Fibroblast of the aortic adventitia (primary cell): ENCODE measurements at places on chromosomes 3 and 15.

DNA sequence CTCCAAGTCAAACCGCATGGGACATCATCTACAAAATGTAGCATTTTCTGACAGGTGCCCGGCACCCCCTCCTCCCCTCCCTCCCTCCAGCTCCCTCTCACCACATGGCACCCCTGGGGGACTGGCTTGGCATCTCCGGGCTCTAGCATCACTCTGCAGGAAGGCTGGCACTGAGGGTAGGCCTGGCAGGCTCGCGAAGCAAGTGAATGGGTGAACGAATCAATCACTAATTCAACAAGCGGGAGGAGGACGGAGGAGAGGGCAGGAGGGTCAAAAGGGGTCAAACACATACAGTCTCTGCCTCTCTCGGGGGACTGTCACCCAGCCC, 155.7 kb downstream of the NUP210 start:
- DNase-seq = no peak

GRCh38 chr15:48205981-48206380, at the start of gene SLC12A1:
Gene SLC12A1, plus strand, starts transcription at chr15:48206302. Its CDS starts 1,418 bp downstream, at chr15:48207720.
- DNase-seq = no peak

GRCh38 chr3:83034806-83035703, 1273.6 kb upstream of the GBE1 start:
- no peak for DNase-seq

- peak; percentile 61 for DNase-seq
These were observed 3.0 kb downstream of the MFGE8 start for GRCh38 chr15:88909956-88910831.

DNA sequence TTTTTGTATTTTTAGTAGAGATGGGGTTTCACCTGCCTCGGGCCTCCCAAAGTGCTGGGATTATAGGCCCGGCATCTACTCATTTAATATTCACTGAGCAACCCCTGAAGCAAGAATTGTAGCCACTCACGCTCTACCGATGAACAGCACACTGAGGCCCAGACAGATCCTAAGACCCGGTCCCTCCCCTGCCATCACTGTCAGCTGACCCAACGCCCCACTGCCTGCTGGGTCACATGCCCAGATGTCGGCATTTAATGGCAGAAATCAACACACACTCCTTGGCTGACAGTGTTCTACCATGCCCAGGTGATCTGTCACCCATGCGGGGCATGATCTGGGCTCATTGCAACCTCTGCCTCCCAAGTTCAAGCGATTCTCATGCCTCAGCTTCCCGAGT, 3.2 kb upstream of the TMEM89 start:
- DNase-seq = no peak

DNA sequence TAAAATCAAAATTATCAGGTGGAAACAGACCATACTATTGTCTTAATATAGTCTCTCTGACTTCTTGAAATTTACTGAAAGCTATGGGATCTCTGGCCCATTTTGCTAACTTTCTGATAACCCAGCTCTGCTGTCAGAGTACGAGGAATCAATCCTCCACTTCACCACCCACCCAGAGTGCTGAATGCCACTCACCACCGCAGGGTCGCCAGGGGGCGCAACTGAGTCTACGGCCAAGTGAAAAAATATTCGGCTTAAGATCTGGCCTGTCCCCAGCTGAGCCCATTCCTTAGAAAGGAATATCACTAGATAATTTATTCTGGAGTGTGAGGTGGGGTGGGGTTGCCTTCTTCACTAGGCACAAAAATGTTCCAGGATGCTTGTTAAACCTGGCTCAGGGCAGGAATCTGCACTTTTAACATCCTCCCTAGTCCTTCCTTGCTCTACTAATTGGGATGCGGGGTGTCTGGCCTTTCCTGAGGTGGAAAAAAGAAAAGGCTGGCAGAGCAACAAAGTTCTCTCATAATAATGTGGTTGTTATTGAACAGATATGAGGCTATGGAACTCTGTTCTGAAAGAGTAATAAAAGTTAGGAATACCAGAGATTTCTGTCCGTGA, 520.6 kb downstream of the MFSD1 start:
- DNase-seq = peak; percentile 17

DNA sequence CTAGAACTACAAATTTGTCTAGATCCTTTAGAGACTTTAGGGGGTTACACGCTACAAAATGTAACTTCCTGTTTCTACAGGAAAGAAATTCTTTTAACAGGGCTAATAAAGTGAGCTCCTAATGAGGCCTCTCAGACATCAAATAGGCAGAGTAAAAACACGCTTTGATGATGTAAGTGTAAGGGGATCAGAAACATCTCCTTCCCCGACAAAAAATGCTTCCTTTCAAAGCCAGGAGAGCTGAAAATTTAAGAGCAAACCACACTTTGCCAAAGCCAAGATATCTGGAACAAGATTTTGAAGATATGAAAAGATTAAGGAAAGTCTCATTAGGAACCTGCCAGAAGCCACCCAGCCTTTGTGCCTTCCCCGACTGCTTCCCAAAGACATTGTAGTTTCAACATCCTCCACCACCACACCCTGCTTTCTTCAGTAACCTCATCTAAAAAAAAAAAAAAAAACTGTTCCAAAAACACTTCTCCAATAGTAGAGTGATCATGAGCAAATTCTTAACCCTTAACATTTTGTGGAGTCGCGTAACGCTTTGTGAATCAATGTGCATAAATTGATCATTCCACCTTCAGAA, 505.0 kb upstream of the THBS1 start:
- peak; percentile 39 for DNase-seq

GRCh38 chr15:67253101-67253500, 1.4 kb downstream of the AAGAB start:
- DNase-seq = no peak

DNA sequence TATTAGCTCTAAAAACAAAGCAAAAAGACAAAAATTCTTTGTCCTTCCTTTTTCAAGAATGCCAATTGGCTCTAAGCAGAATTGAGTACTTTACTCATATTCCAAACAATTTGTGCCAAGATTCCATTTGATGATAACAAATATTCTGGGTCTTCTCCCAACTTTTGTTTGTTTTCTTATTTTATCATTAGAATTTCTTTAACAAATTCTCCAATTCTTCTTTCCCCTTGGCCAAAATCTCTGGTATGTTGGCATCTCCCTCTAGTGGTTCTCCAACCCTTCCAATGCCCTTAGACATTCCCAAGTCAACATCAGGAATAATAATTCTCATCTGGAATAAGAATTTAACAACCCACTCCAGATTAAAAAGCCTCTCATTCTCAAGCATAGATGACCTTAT, 5.3 kb downstream of the CPOX start:
- DNase-seq = peak; percentile 78

DNA sequence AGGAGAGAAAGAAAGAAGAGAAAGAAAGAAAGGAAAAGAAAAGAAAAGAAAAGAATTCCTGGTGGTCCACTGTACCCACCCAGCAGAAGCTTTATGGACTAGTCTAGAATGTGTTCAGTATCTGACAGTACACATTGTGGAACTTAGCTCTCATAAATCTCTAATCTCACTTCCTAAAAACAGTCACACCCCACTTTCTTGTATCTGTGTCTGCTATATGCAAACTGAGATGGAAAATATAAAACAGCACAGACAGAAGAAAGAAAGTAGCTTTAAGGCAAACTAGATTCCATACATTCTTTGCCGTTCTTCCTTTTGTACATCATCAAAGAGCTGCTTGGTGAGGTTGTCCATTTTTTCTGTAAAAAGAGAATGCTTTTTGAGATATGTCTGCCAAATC, 41.1 kb upstream of the GNB5 start:
- DNase-seq = no peak

DNA sequence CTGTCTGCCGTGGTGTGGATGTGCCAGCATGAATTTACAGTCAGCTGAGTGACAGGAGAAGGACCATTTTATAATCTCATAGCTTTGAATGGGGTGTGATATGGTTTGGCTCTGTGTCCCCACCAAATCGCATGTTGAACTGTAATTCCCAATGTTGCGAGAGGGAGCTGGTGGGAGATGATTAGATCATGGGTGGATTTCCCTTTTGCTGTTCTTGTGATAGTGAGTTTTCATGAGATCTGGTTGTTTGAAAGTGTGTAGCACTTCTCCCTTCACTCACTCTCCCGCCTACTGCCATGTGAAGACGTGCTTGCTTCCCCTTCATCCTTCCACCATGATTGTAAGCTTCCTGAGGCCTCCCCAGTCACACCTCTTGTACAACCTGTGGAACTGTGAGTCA, 111.9 kb upstream of the CHD2 start:
- DNase-seq = no peak

DNA sequence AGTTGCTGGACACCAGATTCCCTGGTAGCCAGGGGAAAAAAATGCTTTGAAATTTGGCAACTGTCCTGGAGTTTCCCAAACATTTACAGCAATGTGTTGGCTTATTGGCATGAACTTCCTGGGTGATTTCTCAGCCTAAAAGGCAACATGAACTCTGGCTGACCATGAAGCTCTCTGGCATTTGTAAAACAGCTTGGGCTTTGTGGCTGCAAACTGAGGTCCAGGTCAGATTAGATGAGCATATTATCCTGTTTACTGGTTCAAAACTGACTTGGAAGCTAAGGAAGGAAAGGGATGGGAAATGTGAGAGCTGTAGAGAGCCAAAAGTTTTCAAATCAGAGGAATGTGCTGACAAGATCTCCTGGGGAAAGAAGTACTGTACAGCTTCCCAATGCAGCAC, 139.0 kb downstream of the P3H2 start:
- DNase-seq = peak; percentile 98

- DNase-seq = no peak
These were observed 66.8 kb downstream of the CHRNA7 start for GRCh38 chr15:32096916-32097617.

DNA sequence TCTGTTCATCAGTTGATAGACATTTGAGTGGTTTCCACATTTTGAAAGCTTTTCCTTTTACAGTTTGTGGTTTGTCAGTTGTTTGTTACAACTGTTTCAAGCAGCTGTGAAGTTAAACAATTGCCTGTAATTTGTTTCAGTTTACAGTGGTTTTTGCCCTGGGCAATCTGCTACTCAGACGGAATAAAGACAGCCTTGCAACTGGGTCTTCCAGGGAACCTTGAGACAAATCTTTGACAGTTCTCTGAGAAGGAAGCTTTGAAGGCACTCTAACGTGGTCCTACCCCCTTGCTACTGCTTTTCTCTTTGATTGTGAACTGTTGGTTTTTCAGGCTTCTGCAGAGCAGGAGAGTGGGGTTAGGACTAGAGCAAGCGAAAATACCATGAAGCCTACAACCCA, 28.0 kb downstream of the LRRC28 start:
- no peak for DNase-seq

- no peak for DNase-seq
These were observed 18.3 kb downstream of the TRH start for GRCh38 chr3:129992781-129993180.

DNA sequence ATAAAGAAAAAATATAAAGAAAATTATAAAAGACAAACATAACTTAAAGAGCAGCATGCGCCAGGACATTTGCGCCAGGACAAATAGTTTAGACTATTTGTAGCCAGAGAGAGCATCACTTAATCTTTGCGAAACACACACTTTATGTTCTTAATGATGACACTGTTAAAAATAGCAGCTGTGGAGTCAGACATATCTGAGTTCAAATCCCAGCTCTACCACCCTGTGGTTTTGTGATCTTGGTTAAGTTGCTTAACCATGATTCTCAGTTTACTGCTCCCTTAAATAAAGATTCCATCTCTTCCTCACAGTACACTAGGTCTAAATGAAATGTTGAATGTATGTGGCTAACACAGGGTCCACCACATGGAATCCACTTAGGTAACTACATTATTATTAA, 31.4 kb downstream of the KCNMB2 start:
- DNase-seq = no peak

DNA sequence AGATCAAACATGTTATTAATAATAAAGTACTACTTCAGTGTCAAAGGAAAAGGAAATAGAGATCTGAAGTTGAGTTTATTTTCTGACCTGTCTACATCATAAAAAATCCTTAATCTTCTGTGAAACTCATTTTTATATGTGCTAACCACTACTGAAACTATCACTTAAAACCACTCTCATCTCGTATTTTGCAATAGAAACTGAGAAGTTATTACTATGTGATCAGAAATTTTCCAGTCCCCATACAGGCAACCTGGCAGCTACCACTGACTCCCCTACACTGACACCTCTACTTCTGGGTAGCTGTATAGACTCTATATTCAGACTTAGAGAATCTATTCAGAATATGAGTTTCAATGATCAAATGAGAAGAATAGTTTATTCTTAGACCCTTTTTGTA, 8.3 kb downstream of the HDGFL3 start:
- no peak for DNase-seq

DNA sequence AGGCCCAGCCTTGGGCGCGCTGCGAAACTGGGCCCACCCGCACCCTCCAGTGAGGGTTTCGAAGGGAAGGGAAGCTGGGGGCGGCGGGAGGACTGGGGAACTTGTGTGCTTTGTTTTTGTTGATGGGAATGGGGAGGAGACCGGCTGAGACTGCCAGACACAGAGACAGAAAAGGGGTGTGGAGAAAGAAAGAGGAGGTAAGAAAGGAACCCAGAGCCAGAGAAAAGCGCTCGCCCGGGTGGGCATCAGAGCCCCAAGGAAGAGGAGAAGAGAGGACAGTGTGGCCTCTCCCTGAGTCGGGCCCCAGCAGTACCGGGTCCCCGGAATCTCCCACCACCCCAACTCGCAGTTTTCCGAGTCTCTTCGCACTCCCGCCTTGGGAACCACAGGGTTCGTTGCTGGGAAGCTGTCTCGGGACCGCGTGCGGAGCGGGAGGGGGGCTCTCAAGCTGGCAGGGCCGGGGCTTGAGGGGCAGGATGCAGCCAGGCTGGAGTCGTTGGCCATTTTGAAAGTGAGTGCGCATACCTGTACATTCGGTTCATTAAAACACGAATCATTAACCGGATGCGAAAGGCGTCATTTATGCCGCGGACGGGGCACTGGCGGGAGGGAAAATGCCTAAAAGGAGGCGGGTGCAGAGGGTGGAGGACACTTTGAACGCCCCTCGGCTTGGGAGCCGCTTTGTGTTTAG, 3.1 kb downstream of the SKOR1 start:
- no peak for DNase-seq

DNA sequence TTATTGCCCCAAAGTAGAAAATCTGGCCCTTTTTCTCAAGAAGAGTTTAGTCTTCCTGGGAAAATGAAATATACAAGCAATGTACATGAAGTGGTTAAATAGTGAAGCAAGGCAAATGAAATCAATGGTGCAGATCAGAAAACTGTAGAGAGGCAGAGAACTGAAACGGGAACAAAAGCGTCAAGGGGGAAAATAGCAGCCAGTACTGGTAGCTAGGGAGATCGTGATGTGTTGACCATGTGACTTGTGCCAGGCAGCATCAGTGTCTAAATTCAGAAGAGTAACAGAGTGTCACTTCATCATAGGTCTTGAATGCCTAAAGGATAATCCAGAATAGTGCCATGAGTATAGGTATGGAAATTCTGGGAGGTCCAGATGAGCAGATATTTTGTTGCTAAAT, 163.1 kb downstream of the CHL1 start:
- no peak for DNase-seq

- no peak for DNase-seq
These were observed 17.9 kb upstream of the ADIPOQ start for GRCh38 chr3:186824430-186825139.
